ENCODE measurements at places on chromosomes 4 and X. TPM values are rescaled to one million over a fixed set of nuclear protein-coding genes. Genes with fewer than 3 reads are reported as not detected.

The SPANXC gene
- not detected for total RNA-seq

The GTPBP6 gene
- total RNA-seq: 98.5 TPM

The CFAP47 gene
- not detected for total RNA-seq

- DNase-seq: no peak
Measured at GRCh38 chr4:105088110-105088879, 58.4 kb upstream of the TET2 start.

GRCh38 chr4:9926586-9926985 is 94.7 kb downstream of the SLC2A9 start:
- no peak for DNase-seq

- no peak for DNase-seq
Measured at GRCh38 chr4:140238351-140239056, 84.5 kb upstream of the MAML3 start.

GRCh38 chr4:21083413-21083812 is 383.2 kb downstream of the PACRGL start:
- no peak for DNase-seq

GRCh38 chr4:183256756-183257385 is 63.2 kb downstream of the CLDN22 start:
- DNase-seq: peak; percentile 23

DNA sequence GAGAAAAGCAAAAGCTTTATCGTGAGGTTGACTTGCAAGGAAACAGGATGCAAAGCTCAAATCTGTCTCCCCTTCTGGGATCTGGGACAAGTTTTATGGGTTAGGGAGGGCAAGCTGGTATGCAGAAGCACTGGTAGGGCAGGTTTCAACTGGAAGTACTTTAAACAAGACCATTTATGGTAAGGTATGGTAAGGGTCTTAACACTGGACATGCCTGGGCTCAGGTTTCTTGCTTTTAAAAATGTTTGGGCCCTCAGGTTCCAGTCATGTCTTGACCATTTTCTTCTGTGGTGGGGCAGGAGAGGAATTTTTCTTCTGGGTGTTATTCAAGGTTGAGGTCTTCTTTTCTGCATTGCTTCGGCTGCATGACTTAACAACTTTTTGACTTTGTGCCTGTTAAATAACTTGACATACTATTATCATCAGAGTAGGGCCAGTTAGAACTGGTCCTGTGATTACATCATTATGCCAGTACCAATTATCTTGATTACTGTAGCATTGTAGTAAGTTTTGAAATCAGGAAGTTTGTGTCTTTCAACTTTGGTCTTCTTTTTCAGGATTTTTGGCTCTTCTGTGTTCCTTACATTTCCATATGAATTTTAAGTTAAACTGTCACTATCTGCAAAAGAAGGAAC is 33.7 kb downstream of the CD38 start:
- no peak for DNase-seq

Data from naive thymus-derived CD8-positive, alpha-beta T cell (primary cell).